Fibroblast of skin of back (primary cell): ENCODE measurements at places on chromosomes 5 and 9.

DNA sequence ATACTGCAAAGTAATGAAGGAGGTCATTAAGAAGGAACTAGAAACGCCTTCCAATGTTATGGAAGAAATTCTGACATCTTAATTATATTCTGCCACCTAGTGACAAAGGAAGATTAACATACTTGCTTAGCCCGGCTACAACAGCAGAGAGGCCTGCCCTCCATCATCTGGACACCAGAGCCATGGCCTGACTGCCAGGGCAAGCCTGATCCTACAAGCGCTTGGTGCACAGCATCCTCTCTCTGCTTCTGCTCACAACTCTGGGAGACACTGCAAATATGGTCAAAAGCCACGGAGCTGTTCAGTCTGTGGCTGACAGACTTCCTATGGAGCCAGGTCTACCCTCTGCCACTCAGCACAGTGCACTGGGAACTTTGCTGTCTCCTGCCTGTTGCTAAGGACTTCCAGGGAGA is 87.3 kb upstream of the SLC44A1 start:
- peak; percentile 74 for DNase-seq

DNA sequence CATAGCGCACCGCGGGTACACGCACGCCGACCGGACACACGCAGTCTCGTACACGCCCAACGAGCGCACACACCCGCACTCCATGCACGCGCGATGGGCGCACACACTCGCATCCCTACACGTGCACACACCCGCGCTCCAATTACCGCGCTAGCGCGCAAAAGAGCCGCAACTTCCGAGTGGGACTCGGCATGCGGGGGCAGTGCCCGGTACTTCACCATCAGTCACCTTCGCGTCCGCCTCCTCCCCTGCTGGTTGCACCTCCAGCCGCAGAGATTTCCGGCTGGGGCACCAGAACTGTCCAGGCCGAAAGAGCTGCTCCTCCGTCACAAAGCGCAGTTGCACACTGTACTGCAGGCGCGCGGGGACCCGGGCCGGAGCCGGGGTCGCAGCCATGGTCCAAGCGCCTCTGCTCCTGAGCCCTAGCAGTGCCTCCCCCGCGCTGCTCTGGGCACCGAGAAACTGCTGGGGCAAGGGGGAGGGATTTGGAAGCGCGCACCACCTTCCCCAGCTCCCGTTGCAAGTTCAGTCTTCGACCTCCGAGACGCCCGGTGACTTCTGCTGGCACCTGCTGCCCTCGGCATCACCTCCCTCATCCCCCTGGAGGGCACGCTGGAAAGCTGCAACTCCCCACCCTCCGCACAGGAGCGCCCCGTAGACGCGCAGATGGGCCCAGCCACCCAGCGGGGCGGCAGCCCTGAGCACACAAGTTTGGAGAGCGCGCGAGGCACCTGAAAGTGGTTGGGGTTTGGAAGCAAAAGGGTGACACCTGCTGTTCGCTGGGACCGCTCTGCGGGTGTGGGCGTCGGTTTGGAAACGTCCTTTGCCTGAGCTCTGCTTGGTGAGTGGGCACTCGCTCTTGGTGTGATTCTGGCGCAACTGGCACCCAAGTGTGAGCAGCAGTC is 337.4 kb upstream of the PUM3 start:
- DNase-seq: peak; percentile 27

DNA sequence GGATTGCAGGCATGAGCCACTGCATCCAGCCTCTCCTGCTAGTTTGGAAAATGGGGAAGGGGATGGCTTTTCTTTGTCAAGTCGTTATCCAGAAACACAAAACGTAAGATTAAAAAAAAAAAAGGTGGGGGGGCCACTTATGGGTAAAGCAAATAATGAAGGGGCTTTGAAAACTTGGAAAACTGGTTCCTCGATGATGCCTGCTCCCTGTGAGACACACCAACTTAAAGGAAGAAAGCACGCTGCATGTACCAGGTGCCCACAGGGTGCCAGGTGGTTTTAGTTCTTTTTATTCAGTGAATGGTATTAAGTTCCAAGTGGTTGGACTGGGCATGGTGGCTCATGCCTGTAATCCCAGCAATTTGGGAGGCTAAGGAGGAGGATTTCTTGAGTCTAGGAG is 170.1 kb downstream of the GOLPH3 start:
- DNase-seq: no peak

GRCh38 chr9:121604242-121604641 is 47.2 kb upstream of the DAB2IP start:
- no peak for DNase-seq

DNA sequence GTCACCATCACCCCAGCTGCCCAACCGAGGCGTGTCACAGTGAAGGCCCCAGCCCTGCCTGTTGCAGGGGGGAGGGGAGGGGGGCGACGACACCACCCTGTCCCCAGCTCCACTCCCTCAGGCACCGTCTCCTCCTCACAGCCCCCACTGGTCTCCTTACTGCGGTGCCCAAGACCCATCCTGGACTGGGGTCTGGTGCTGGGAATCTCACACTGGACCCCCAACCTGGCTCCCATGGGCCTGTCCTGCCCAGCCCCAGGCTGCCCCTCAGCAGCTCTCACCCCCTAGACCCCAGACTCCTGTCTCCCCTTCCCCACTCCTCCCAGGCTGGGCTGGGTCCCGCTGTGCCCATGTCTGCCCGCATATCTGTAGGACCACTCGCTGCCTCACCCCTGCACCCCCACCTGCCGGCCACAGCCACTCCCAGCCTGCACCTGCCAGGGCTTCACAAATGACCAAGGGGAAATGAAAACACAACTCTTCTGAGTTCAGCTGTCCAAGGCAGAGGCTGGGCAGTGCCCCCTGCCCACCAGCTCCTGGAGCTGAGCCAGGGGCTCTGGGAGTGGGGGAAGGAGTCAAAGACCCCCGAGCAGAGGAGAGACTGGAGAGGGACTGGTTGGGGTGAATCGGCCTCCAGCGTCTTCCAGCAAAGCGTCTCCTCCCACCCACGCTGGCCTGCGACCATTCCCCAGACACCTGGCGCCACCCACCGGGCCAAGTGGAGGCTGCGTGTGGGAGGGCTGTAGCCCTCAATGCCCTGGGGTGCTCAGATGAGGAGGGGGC is 32.6 kb upstream of the EGFL7 start:
- DNase-seq: peak; percentile 30

DNA sequence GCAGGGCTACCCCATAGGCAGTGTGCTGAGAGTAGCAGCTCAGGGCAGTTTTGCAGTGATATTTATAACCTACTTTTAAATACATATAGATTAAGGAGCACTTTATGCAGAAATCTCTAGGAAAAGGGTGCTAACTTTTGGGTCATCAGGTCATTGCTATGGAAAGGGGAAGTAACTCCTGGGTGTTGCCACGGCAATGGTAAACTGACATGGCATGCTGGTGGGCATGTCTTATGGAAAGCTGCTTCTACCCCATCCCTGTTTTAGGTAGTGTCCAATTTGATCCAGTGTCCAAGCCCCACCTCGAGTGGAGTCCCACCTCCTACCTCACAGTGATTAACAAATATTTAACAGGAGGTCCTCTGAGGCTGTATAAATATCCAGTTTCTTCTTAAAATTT is 56.8 kb upstream of the XPA start:
- DNase-seq: no peak

- no peak for DNase-seq
Observed at GRCh38 chr9:14349146-14349446, 35.2 kb upstream of the NFIB start.

DNA sequence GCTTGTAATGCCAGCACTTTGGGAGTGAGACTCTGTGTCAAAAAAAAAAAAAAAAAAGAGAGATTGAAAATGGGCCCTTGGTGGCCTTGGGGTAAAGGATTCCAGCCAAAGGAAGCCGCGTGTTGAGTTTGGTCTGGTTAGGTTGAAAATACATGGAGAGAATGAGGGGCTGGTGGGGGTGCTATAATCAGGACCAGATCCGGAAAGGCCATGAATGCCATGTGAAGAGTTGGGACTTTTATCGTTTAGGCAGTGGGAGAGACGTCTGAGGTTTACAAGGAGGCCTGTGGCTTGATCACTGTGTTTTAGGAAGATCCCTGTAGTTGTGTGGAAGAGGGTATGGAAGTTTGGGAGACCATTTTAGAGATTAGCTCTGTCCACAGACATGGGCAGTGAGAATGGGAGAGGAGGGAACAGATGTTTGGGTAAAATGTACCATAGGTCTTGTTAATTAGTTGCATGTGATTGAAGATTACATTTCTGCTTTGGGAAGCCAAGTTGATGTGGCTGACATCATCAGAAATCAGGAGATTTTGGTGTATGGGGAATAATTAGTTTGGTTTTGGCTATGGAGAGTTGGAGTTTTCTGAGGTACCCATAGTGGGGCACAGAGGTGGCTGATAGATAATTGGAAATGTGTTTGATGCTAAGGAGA is 3.5 kb downstream of the MSANTD3 start:
- peak; percentile 73 for DNase-seq

DNA sequence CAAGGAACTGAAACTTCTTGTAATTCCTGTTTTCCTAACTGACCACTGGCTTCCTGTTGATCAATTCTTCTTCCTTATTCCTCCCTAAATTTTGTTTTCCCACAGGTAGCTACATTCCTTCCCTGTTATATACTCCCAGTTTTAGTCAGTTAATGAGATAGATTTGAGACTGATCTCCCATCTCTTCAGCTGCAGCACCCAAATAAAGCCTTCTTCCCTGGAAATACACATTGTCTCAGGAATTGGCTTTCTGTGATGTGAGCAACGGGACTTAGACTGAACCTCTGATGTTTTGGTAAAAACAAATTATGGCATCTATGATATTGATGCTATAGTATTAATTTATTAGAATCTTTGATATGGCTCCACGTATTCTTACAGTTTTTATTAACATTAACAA is 617.3 kb upstream of the ST8SIA4 start:
- DNase-seq: no peak

- peak; percentile 83 for DNase-seq
Observed at GRCh38 chr9:4740638-4741364, at the start of gene AK3. AK3 (minus strand) TSS chr9:4741202; CDS start chr9:4741087, 115 bp downstream.

DNA sequence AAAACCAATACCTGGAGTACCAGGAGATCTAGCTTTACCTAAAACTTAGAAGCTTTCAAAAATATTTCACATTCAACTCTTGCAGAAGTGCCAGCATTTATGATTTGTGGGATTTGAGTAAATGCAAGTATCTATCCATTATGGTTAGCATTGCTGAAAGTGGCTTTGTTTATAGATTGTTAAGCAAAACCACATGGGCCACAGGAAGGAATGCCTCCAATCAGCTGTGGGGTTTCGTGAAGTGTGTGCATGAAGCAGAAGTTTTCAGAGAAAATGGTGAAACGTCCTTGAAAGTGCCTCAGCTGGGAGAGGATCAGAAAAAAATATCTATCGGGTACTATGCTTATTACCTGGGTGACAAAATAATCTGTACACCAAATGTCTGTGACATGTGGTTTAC is 4.2 kb downstream of the LECT2 start:
- peak; percentile 42 for DNase-seq

GRCh38 chr5:56356121-56356835 is 123.1 kb upstream of the ANKRD55 start:
- DNase-seq: no peak
